ENCODE measurements at places on chromosomes 6 and 20. TPM values are rescaled to one million over a fixed set of nuclear protein-coding genes. Genes with fewer than 3 reads are reported as not detected.

Gene GMNN
- 10.5 TPM for total RNA-seq

Gene FITM2
- 124 TPM for total RNA-seq

Gene PPP1R18
- 36.8 TPM for total RNA-seq

Gene NCR2
- not detected for total RNA-seq

Gene SLC17A1
- total RNA-seq, result not detected

Gene SYNDIG1
- 16.7 TPM for total RNA-seq

Gene AKAP12
- total RNA-seq, result 60.1 TPM

Gene PPIL6
- total RNA-seq, result 3.5 TPM

Gene MCHR2
- not detected for total RNA-seq

Gene ANKRD6
- total RNA-seq, result 13.7 TPM

Gene ZC2HC1B
- not detected for total RNA-seq

Gene MICB
- 2.2 TPM for total RNA-seq

Gene TP53TG5
- 0.68 TPM for total RNA-seq

Gene CHD6
- total RNA-seq, result 36.5 TPM

Gene PTGIS
- 45.2 TPM for total RNA-seq

Gene NOX3
- total RNA-seq, result not detected

Gene SEL1L2
- total RNA-seq, result not detected

Gene HS3ST5
- not detected for total RNA-seq

Gene CRISP3
- not detected for total RNA-seq

Gene HLA-DQA1
- total RNA-seq, result 8.3 TPM

Gene NKX2-4
- not detected for total RNA-seq

Gene PSORS1C2
- total RNA-seq, result not detected

Gene GPANK1
- 12.3 TPM for total RNA-seq

Gene TREML1
- total RNA-seq, result not detected

Gene SPATA2
- 6.5 TPM for total RNA-seq

Data from left cardiac atrium (tissue), 4 donors.